Midbrain (tissue), 1 donor: ENCODE measurements at places on chromosomes 2 and 18.

GRCh38 chr2:188978291-188979081 is 4.3 kb downstream of the COL3A1 start:
- peak; percentile 18 for DNase-seq

GRCh38 chr18:34522603-34523002 is 187.5 kb upstream of the DTNA start:
- DNase-seq, result peak; percentile 40

- DNase-seq, result no peak
These were observed 61.6 kb downstream of the MGAT5 start for GRCh38 chr2:134315471-134315870.

DNA sequence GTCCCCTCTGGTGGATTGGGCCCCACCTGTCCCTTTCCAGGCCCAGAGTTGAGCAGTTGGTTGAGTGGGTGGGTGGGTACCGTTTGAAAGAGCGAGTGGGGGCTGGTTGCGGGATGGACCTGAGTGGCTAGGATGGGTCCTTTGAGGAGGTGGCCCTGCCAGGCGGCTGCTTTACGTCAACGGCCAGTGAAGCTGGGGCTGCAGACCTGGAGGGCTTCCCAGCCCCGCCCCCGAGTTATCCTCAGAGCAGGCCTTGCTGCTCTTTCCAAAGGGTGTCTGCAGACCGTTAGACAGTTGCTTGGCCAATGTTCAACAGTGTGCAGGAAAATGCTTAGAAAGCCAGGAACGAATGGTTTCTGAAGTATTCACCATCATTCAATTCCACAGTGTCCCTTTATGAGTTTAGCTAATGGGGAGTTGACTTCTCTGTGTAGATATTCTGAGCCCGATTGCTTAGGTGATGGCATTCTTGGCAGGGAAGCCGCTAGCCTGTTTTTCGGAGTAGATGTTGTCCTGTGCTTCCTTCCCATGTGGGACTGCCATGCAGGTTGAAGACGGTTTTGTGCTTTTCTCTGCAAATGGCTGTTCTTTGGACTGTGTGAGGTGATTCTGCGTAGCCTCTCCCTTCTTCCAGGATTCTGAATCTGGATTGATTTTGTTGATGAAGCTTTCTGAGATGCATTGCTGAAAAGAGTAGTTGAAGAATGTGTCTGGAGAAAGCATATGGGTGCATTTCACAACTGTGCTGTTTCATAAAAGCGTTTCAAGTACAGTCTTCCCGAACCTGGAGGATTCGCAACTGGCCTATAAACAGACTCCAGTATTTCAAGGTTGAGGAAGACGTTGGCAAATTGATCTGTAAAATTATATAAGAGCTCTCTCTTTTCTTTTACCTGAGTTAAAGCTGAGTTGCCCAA is 45.8 kb downstream of the LDLRAD4 start:
- DNase-seq, result no peak

- no peak for DNase-seq
These were observed 1.1 kb upstream of the SULT6B1 start for GRCh38 chr2:37189452-37190153.

- DNase-seq, result no peak
These were observed 29.4 kb upstream of the YWHAQ start for GRCh38 chr2:9660154-9660553.

GRCh38 chr2:221571025-221571550 is 1.0 kb downstream of the EPHA4 start:
- DNase-seq, result no peak

GRCh38 chr2:186125156-186125555 is 360.9 kb upstream of the ZC3H15 start:
- DNase-seq, result no peak

GRCh38 chr2:230927711-230928341 is 2.8 kb upstream of the GPR55 start:
- no peak for DNase-seq

DNA sequence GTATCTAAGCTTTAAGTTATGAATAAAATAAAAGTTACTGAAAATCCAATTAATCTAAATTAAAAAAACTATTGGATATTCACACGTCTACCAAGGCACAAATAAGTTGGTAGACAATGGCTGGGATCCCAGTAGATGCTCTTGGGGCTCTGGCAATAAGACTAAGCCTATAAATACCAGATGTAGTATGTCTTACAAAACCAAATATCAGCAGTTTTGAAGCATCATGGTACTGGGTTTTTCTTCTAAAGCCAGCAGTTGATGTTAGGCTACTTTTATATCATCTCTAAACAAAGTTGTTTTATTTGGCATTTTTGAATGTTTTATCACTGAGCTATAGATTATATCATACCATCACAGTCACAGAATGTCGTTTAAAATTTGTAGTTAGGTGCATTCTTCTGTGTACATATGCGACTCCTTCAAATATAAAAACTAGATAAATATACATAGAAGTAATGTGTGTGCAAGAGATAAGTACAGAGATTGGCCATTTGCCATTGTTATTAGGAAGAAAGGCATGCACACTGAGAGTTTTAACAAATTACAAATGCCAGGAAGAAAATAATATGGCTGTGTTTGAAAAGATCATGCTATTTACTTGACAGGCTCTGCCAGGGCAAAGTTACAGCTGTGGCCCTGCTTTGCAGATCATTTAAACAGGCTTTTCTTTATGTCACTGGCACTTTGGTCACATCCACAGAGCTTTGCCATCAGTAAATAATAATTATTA is 21.6 kb upstream of the TMEM17 start:
- DNase-seq, result no peak

DNA sequence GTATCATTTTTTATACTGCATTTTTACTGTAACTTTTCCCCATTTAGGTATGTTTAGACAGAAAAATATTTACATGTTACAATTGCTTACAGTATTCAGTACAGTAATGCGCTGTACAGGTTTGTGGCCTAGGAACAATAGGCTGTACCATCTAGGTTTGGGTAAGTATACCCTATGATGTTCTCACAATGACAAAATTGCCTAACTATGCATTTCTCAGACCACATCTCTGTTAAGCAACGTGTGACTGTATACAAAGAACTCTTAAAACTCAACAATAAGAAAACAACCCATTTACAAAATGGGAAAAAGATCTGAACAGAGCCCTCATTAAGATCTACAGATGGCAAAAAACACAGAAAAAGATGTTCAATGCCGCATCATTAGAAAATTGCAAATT is 29.4 kb downstream of the FAM210A start:
- no peak for DNase-seq

- no peak for DNase-seq
These were observed 114.9 kb upstream of the RAB27B start for GRCh38 chr18:54713386-54713785.

GRCh38 chr2:121650315-121650930 is 1.2 kb upstream of the CLASP1 start:
- DNase-seq, result no peak

- DNase-seq, result peak; percentile 72
These were observed 2.1 kb downstream of the BCL2L11 start for GRCh38 chr2:111122631-111123421.
